ENCODE measurements at places on chromosomes 2 and 18.
A peak's percentile ranks its signal among the peaks of the same experiment; 100 is the strongest.

DNA sequence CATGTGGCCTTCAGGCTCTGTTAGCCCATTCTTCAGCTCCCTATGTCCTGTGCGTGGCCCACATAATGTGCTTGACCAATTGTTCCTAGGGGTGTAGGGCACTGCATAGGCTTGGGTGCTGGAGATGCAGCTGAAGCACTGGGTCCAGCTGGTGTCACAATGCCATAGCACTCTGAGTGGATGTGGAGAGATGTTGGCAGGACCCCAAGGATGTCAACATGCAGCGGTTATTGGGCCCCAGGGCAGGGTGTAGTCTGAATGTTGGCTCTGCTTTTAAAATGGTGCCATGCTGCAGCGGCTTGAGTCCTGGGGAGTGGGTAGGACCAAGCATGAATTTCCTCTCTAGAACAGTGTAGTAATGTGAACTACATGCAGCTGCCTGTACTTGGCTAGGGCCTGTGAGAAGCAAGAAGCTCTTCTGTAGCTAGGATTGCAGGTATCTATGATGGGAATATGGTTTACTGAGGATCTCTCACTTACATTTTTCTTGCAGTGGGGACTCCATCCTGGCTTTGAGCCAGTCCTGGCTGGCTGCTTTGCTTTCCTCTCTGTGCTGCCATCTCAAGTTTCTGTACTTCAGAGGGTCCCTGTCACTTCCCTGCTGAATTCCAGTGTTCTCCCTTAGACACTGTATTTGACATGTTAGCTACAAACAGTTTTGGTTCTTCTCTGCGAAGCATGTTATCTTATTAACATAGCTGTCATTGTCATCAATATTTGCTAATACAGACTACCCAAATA, 148.4 kb downstream of the CSRNP3 start:
- DNase-seq: no peak

- DNase-seq: no peak
These were observed 40.6 kb downstream of the DHX57 start for GRCh38 chr2:38835015-38835601.

- DNase-seq: no peak
These were observed 106.9 kb upstream of the RGPD4 start for GRCh38 chr2:107719836-107720235.

GRCh38 chr2:100011272-100011731, 131.1 kb downstream of the AFF3 start:
- DNase-seq: no peak

DNA sequence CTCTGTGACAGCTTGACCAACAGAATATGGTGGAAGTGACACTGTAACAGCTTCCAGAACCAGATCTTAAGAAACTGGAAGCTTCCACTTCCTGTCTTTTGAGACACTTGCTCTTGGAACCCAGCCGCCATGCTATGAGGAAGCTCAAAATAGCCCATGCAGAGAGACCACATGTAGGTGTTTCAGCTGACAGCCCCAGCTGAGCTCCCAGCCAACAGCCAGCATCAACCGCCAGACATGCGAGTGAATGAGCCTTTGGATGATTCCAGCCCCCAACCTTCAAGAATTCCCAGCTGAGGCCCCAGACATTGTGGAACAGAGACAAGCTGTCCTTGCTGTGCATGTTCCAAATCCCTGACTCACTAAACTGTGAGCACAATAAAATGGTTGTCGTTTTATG, 27.9 kb downstream of the ACVR1 start:
- no peak for DNase-seq

GRCh38 chr2:216202626-216203250, 93.6 kb downstream of the XRCC5 start:
- DNase-seq: no peak

- no peak for DNase-seq
These were observed 57.8 kb upstream of the HAAO start for GRCh38 chr2:42850016-42850805.

- no peak for DNase-seq
These were observed 43.2 kb downstream of the LDLRAD4 start for GRCh38 chr18:13261661-13262357.

DNA sequence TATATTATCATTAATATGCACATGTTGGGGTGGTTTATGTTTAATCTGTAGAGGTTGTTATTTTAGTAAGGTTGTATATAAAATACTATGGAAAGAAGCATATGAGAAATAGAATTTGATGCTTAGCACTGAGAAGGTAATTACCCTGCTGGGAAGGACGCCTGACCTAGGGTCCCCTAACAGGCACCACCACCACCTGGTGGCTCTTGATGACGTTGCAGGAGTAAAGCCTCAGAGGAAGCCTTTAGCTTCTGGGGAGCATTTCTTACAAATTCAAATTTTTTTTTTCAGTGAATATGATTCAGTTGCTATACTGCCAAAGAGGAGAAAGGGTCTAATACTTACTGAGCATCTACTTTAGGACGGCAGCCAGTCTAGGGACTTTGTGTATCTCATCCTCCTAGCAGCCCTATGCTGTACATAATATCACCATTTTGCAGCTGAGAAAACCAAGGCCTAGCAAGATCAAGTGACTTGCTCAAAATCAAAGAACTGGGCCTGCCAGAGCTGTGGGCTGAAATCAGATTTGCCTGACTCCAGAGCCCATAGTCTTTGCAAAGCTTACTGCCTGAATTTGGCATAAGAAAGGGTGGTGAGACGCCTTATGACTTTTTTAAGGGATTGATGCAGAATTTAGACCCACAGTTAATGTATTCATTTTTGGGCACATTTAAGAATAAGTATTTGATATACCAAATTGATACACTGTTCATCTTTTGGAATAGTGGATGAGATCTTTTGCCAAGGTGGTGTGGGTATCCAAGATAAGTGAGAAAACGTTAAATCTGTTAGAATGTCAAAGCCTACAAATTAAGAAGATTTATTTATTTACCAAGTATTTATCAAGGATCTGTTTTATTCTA, 78.8 kb upstream of the GAREM1 start:
- DNase-seq: peak; percentile 13

- no peak for DNase-seq
These were observed 51.3 kb downstream of the RNF144A start for GRCh38 chr2:6968319-6969100.

- DNase-seq: no peak
These were observed 100.0 kb upstream of the PID1 start for GRCh38 chr2:229371086-229371485.

DNA sequence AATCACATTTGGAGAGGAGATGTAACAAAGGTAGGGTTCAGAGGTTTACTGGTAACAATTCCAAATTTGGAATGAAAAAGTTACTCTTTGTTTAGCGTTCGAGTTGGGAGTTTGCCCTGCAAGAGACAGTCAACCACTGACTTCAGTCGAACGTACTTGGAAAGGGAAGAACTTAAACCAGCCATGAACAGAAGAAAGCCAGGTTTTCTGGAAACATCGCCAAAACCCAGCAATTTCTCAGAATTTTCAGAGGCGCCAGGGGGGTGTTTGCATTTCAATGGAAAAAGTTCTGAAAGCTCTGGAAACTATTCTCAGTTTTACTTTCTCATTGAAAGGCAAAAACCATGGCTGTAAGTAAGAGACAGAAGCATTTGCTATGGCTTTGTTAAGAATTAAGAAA, 28.5 kb upstream of the AQP4 start:
- DNase-seq: no peak

DNA sequence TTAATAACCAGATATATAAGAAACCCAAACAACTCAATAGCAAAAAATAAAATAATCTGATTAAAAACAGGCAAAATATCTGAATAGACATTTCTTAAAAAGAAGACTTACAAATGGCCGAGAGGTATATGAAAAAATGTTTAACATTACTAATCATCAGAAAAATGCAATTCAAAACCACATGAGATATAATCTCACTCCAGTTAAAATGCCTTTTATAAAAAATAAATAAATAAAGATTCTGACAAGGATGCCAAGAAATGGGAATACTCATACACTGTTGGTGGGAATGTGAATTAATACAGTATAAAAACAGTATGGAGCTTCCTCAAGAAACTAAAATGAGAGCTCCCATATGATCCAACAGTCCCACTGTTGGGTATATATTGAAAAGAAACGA, 33.9 kb upstream of the BMP10 start:
- DNase-seq: no peak

- DNase-seq: no peak
These were observed 16.7 kb downstream of the CPSF3 start for GRCh38 chr2:9440058-9440727.

DNA sequence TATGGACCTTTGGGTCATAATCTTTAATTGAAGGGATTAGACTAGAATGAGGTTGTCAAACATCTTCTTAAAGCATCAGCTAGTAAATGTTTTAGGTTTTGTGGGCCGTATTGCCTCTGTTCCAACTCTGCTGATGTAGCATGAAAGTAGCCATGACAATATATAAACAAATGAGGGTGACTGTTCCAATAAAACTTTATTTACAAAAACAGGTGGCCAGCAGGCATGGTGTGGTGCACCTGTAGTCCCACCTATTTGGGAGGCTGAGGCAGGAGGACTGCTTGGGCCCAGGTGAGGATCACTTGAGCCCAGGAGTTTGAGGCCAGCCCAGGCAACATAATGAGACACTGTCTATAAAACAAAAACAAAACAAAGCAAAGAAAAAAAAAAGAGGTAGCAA, 18.4 kb downstream of the LIPG start:
- no peak for DNase-seq

Data from activated CD8-positive, alpha-beta memory T cell treated with anti-CD3 and anti-CD28 coated beads for 1 hour (primary cell).